ENCODE measurements at places on chromosomes 6 and 20.

DNA sequence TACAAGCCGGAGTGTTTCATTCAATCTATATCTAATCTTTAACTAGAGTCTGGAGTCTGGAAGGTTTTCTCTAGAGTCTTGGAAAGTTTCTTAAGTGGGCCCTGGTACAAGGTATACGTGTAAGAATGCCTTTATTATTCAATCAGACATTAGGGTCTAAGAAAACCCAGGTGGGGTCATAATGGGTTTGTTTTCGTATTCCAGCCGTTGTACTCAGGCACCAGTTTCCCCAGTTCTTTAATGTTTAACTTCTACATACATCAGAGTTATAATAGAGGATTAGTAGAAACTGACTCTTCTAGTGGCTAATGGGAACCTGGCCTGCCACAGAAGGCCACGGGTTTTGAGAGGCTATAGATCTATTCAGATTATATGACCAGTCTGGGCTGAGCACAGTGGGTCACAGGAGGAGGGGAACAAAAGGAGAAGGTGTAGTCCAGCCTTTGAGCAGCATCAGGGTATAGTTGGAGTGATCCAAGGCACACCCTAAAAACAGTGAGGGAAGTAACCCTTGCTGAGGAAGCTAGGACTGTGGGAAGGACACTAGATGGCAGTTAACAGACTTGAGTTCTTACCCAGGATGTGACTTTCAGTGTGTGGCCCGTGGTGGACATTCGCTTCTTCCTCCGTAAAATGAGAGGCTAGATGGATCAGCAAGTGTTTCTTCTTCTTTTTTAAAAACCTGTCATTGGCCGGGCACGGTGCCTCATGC, 15.5 kb downstream of the FAM83B start:
- no peak for DNase-seq

GRCh38 chr20:39851459-39851858, 837.6 kb downstream of the MAFB start:
- no peak for DNase-seq

- DNase-seq = no peak
Measured at GRCh38 chr20:19298652-19299051, 86.2 kb downstream of the SLC24A3 start.

DNA sequence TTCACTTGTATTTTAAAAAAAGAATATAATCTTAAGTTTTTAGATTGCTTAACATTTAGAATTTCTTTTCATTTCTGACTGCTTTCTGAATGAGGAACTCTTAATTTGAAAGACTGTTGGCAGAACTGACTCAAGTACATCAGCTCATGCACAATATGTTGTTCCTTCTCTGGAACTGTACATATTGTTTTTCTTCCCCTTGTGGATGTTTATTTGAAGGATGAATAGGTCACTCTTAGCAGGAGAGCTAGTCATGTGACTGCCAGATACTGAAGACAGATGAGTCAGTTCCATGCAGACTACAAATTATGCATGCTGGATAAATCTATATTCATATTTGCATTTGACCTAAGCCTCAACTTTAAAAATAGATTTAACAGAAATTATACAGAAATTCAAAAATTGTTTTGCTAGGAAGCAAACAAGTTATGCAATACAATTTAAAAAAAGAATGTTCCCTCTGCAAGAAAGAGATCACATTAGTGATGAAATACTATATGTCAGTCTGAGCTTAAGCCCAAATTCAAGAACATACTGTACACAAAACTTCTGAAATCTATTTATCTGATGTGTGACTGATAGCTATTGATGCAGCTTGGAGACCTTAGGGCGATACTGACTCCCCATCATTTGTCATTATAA, 1274.9 kb upstream of the GJE1 start:
- no peak for DNase-seq

DNA sequence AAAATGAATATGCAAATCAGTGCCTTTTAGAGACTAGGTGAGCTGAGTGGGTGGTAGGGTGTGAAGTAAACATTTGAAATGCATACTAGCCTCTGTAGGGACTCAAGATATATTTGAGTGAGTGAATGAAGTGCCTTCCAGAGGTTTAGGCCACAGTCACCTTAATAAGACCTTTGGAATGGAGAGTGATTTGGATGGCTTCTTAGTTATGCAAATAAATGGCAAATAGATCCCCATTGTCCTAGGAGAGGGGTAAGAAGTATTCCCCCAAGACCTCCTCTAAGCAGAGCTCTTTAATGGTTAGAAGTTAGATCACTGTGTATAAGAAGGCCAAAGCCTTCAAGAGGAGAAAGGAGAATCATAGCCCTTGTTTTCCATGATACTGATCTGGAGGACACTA, 47.8 kb upstream of the IMPG1 start:
- no peak for DNase-seq

- DNase-seq = no peak
Measured at GRCh38 chr6:129416337-129416990, 293.5 kb downstream of the ARHGAP18 start.

- no peak for DNase-seq
Measured at GRCh38 chr6:149130090-149130489, 187.4 kb upstream of the TAB2 start.

DNA sequence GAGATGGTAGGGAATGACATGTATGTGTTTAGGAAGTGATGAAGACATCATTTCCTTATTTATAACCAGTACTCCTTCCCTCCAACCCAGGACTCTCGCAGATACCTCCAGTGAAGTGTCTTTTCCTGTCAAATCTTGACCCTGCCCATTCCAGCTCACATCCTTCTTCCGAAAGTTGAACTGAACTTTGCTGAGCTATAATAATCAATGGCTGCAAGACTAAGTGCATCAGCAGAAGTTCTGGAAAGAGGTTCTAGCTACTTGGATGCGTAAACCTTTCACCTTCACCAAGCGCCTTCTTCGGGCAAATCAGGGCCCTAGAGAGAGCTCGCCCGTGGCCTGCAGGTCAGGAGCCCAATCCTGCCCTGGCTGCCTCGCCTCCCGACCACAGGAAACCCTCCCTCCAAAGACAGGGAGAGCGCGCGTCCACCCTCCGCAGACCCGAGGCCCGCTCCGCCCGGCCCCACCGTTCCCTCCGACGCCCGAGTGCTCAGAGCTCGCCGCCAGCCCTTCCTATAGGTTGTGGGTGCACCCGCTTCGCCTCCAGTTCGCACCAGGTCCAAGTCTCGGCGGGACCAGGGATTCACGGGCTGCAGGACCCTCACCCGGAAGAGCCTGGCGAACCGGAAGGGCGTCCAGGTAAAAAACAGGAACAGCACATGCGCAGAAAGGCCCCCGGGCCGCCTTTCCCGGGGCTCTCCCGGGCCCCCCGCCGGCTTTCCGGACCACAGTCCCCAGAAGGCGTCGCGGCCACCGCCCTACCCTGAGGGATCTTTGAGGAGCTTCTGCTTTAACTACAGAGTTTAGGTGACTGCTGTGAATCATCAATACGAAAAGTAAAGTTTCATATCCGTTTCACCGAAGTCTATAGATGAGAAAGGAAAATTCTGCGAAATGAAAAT, at the start of gene ZNF334:
ZNF334 (minus strand) TSS at position 617 of the 902 bp plus-strand sequence. CDS start 1,457 bp downstream, outside the sequence.
- peak; percentile 85 for DNase-seq

DNA sequence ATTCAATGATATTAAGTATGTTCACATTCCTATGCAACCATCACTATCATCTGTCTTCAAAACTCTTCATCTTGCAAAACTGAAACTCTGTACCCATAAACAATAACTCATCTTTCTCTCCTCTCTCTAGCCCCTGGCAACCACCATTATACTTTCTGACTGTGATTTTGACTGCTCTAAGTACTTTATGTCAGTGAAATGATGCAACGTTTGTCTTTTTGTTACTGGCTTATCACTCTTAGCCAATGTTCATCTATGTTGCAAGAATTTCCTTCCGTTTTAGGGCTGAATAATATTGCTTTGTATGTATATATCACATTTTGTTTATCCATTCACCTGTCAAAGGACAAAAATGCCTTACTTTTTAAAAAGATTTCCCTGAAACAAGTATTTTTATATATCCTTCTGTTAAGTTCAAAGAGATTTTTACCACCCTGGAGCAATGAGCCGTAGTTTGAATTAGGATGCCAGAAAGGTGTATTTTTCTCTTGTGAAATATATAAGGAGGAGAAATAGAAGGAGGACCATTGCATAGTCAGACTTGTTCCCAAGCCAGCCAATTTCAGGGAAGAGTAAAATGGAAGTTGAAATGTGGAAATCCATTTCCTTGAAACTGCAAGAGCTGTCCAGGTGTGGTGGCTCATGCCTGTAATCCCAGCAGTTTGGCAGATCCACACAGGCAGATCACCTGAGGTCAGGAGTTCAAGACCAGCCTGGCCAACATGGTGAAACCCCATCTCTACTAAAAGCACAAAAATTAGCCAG, 4.0 kb upstream of the CGAS start:
- DNase-seq = no peak

- DNase-seq = no peak
Measured at GRCh38 chr6:163536770-163537169, 122.3 kb downstream of the QKI start.

DNA sequence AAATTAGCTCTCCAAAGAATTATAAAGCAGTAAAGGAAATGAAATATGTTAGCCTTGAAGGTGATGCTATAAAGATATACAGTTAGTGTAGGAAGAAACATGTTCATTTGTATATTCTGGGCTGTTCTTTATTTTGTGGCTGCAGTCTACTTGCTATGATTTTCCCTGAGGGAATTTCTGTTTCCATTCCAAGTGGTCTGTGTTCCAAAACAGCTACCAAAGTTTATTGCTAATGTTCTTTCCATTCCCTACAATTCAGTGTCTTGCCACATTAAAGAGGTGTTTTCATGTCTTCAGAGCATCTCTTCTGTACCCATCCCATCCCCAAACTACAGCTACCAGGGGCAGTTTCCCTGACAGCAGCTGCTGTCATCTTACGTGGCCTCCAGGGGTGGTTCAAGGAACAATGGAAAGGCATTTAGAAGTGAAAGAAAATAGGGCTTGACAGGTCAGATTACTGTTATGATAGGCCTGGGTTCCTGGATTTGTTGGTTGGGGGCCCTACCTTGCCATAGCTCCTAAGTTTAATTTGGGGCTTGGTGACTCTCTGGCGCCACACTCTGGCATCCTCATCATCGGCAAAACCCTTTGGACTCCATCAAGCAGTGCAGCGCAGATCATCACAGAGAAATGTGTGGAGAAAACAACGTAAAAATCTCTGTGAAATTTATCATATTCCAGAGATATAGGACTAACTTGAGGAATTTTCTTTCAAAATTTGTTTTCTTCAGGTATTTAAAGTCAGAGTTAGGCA, 33.8 kb upstream of the AIG1 start:
- no peak for DNase-seq

GRCh38 chr6:34517966-34518365, 38.2 kb downstream of the SPDEF start:
- DNase-seq = peak; percentile 69

DNA sequence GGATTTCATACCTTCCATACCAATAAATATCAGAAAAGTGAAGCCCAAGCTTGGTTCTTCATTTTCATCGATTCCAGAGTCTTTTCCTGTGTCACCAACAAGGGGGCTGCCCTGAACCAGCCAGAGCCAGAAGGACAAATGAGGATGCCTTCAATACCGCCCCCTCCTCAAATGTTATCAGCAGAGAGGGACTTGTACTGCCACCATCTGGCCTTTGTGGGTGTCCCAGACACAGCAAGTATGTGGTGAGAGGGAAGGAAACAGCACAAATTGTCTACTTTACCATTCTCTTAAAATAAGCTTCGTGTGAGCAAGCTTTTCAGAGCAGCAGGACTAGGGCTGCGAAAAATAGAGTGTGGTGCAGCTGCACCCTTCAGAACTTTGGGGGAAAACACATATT, 165.3 kb downstream of the SOBP start:
- DNase-seq = no peak
